ENCODE measurements at places on chromosomes 1 and 21.

GRCh38 chr1:115832651-115833050 is 8.3 kb downstream of the NHLH2 start:
- no peak for DNase-seq

GRCh38 chr1:206503591-206504362 is 3.6 kb upstream of the RASSF5 start:
- DNase-seq, result no peak

GRCh38 chr1:101216623-101217022 is 20.2 kb upstream of the S1PR1 start:
- DNase-seq, result no peak

DNA sequence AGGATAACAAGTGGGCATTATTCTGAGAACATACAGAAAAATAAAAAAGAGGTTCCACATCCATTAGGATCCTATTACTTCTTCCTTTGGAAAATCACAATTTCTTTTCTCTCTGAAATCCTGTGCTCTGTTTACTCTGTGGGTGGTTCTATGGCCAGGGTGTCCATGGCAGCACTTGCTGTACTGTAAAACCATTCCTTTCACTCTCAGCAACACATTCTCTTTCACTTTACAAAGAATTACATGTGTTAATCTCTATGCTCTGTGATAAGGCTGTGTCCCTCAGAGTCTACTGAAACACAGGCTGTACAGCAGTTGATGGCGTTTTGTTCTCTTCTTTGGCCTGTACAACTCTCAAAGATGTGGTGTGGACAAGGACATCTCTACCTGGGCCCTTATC is 524.1 kb downstream of the PTBP2 start:
- DNase-seq, result no peak

GRCh38 chr1:47436304-47436978 is 1.4 kb upstream of the FOXD2 start:
- peak; percentile 69 for DNase-seq

DNA sequence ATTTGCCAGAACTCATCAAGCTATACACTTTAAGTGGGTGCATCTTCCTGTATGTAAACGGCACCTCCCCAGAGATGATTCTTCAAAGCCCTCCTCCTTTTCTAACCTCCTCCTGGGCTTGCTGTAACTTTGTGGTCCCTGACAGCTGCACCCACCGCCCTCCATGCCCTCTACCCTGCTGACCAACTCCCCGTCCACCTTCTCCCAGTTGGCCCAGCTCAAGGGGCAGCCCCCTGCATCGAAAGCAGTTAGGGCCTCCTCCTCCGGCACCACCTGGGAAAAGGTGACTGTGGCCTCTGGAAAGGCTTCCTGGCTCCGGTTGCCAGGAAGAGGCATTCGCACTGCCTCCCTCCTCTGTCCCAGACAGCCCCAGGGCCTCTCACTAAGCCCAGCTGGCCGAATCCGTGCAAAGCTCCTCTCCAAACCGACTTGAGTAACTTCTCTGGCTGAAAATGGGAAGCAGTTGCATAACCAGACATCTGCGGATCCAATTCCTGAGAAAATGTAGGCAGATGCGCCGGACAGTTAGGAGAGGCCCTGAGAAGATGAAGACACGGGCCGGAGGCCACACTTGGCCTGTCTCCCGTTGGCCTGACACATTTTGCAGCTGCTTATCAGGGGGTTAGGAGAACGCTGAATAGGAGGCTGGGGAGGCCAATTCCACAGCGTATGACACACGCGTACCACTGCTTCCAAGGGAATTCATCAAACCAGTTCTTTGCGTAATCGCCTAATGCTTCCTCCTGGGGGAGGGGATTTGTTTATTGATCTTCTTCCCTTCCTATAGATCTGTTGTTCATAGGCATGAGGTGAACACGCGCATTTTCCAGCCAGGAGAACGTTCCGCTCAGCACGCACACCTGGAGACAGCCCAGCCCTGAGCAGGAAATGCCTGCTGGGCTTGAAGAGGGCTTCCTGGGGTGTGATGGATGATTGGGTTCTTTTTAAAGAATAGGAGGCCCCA is 48.7 kb upstream of the COL6A2 start:
- DNase-seq, result no peak
